NCI-H460 (cell line): ENCODE measurements at places on chromosomes 4 and X. TPM values are rescaled to one million over a fixed set of nuclear protein-coding genes. Genes with fewer than 3 reads are reported as not detected.
A peak's percentile ranks its signal among the peaks of the same experiment; 100 is the strongest.

DNA sequence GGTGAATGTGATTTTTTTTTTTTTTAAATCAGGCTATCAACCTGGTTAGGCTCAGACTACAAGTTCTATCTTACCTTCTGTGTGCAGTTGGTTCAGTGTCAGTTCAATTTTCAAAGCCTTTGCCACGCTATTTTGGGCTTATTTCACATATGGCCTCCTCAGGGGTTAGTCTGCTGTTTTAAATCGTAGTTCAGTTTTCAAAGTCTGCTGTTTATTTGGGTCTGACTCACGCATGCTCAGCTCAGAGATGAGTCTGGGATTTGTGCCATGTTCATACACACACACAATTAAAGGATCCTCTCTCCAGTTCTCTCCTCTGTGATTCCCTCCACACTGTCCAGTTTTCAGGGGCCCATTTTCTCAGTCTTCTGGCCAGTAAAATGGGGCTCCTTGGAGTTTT, 32.3 kb upstream of the ZFX start:
- DNase-seq = peak; percentile 11

- DNase-seq = no peak
These were observed 40.5 kb downstream of the CHRNA9 start for GRCh38 chr4:40375620-40376019.

- no peak for DNase-seq
These were observed 67.4 kb downstream of the DMP1 start for GRCh38 chr4:87717276-87718031.

The FGFBP1 gene
- not detected in 2 replicates for total RNA-seq

The REPS2 gene
- total RNA-seq = 0.12 and 0.15 TPM in 2 replicates

The TEC gene
- total RNA-seq = 2.7 and 2.9 TPM in 2 replicates

DNA sequence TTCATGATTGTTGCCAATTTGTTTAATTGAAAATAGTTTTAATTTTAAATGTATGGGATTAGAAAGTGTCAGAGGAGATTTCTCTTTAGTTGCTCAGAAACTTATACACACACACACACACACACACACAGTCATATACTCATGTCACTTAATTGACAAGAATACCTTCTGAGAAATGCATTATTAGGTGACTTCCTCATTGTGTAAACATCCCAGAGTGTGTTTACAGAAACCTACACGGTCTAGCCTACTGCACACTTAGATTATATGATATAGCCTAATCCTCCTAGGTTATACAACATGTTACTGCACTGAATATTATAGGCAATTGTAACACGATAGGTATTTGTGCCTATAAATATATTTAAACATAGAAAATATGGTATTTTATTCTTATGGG, 1327.4 kb downstream of the FSTL5 start:
- DNase-seq = no peak

The SH3RF1 gene
- 3.9 and 4.4 TPM in 2 replicates for total RNA-seq

The CXXC4 gene
- total RNA-seq = 0.03 and 0.22 TPM in 2 replicates

DNA sequence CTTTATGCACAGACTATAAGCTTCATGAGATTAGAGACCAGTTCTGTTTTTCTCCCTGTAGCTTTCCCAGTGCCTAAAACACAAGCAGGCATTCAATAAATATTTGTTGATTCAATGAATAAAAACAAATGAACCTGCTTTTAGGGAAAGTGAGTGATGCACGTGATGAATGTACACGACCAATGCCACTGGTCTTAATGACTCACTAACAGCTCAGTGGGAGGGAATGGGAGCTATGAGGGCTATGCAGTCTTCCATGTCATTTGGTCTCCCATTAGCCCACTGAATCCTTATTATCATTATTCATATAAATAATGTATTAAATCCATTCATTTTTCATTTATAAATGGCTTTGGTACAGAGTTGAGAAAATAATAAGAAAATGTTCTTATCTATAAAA, 247.4 kb downstream of the FBXO8 start:
- DNase-seq = no peak

GRCh38 chr4:159055833-159056232, 47.0 kb upstream of the RAPGEF2 start:
- DNase-seq = no peak

- DNase-seq = no peak
These were observed 599.7 kb downstream of the ADGRL3 start for GRCh38 chr4:61799794-61800193.

- DNase-seq = no peak
These were observed 96.1 kb downstream of the RPA4 start for GRCh38 chrX:96979766-96980165.

- no peak for DNase-seq
These were observed 13.5 kb upstream of the FGG start for GRCh38 chr4:154625971-154626370.

DNA sequence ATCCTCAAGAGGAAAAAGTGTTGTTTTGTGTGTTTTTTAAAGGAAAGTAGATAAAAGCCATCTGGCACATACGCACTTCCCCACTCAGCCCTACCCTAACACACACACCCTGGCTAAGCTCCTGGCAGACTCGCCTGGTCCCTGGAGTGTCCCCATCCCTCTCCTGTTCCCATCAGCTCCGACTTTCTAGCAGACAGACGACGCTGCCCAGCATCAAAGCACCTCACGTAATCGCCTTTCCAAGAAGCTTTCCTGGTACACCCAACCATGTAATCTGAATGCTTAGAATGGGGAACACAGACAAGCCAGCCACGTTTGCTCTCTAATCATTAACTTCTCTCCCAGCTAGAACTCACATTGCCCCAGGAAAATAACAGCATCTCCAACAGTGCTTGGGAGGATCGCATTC, 116.2 kb downstream of the AFAP1 start:
- no peak for DNase-seq

- no peak for DNase-seq
These were observed 10.2 kb downstream of the EDNRA start for GRCh38 chr4:147491086-147491485.

The HPGD gene
- total RNA-seq = 0.26 and 1.1 TPM in 2 replicates

DNA sequence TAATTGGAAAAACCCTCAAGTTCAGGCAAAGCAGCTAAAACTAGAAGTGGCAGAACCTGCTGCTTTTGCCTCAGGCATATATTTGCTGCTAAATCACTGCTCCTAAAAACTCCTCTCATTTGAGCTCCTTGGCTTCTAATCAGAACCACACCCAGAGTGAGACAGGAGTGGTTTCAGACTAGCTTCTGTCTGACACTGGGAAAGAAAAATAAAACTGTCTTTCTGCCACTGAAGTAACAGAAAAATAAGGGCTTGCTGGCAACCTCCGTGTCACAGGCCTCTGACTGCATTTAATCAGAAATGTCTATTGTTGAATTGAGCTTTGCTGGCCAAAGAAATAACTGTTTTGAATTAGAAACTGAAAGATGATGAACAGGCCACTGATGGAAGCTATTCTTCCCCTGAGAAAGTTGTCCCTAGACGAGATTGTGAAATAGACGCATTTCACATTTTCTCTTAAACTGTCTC, 52.1 kb upstream of the RAP2C start:
- DNase-seq = no peak

- no peak for DNase-seq
These were observed 23.4 kb upstream of the SLC10A7 start for GRCh38 chr4:146545102-146545501.

DNA sequence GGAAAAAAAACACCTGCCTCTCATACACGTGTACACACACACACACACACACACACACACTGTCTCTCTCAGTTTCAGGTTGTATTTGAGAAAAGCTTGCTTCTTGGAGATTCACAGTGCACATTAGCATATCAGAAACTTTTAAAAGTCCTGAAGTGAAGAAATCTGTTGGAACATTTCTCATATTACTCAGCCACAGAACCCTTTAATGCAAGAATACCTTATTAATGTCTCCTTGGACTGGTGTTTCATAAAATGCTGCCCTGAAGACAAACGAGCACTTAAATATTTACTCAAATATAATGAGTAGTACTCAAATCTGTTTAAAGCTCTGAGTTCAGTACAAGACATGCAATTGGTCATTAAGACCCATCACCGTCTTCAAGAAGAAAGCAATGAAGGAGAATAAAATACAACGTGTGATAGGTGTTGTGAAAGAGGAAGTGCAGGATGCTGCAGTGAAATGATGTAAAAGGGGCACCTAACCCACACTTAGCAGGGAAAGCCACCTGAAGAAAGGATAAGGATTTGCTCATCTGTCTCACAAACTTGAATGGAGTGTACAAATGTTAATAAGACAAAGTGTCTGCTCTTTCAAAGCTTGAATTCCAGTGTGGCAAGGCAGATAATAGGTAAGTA, 57.0 kb downstream of the DCLK2 start:
- DNase-seq = no peak

- no peak for DNase-seq
These were observed 4.4 kb downstream of the KLF3 start for GRCh38 chr4:38668203-38668971.

The EDA2R gene
- 30.6 and 32.2 TPM in 2 replicates for total RNA-seq

- no peak for DNase-seq
These were observed 881.0 kb downstream of the PCDH18 start for GRCh38 chr4:136651278-136651667.

The GAGE12F gene
- total RNA-seq = not detected in 2 replicates

The PABPC1L2B gene
- total RNA-seq = not detected in 2 replicates

DNA sequence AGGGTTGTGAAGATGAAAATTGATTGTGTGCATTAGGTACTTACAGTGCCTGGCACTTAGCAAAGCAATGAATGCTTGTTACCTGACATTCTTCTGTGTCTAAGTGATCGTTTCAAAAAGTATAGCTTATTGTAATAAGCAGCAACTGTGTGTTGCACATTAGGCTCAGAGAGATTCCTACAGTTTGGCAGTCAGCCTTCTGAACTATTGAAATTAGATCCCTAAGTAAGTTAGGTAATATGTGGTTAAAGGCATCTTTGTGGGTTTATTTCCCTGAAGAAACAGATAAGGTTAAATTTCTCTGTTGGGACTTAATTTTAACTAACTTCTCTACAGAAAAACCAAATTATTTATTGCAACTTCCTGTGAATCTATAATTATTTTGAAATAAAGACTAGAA, 93.4 kb downstream of the REPS2 start:
- no peak for DNase-seq

GRCh38 chrX:72245461-72246089, 6.7 kb upstream of the ERCC6L start:
- DNase-seq = peak; percentile 68

DNA sequence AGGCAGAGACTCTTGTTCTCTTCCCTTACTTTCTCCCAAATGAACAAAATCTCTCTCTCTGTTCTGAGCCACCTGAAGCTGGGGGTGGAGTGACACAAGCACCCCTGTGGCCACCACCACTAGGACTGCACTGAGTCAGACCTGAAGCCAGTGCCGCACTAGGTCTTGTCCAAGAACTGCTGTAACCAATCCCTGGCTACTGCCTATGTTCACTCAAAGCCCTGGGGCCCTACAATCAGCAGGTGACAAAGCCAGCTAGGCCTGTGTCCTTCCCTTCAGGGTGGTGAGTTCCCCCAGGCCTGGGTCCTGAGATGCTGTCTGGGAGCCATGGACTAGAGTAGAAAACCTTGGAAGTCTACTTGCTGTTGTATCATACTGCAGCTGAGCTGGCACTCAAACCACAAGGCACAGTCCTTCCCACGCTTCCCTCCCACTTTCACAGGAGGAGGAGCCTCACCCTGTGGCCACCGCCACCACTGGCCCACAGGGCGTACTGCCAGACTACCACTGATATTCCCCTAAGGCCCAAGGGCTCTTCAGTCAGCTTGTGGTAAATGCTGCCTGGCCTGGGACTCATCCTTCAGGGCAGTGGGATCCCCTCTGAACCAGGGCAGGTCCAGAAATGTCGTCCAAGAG, 119.1 kb downstream of the RTL9 start:
- DNase-seq = no peak

GRCh38 chrX:148185631-148186030, 204.5 kb downstream of the FMR1NB start:
- no peak for DNase-seq

GRCh38 chrX:128931071-128931470, 592.2 kb downstream of the SMARCA1 start:
- no peak for DNase-seq

- DNase-seq = no peak
These were observed 74.3 kb downstream of the NUDT10 start for GRCh38 chrX:51406688-51407519.
